CD4-positive, alpha-beta T cell treated with Interleukin-10 for 1 hour (primary cell): ENCODE measurements at places on chromosomes 16 and 17.

GRCh38 chr16:14957576-14958322 is 17.1 kb upstream of the PDXDC1 start:
- no peak for DNase-seq

GRCh38 chr16:15564604-15565339 is 78.2 kb downstream of the MARF1 start:
- DNase-seq = no peak

DNA sequence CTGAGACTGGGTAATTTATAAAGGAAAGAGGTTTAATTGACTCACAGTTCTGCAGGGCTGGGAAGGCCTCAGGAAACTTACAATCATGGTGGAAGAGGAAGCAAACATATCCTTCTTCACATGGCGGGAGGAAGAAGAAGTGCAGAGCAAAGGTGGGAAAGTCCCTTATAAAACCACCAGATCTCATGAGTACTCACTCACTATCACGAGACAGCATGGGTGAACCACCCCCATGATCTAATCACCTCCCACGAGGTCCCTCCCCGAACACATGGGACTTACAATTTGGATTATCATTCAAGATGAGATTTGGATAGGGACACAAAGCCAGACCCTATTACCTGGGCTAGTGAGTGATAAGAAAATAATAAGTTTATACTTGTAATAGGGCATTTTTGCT is 70.6 kb upstream of the HS3ST2 start:
- DNase-seq = no peak

DNA sequence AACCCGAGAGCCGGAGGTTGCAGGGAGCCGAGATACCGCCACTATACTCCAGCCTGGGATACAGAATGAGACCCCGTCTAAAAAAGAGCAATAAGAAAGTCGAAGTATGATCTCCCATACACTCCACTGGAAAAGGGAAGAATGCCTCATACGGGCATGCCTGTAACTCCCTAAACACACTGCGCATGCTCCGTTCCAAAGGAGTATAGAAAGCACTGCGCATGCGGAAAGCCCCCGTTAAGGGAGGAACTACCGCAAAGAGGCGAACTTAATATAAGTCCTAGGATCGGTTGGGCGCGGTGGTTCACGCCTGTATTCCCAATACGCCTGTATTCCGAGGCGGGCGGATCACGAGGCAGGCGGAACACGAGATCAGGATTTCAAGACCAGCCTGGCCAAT is 313.1 kb upstream of the ERCC4 start:
- DNase-seq = no peak

- peak; percentile 70 for DNase-seq
Measured at GRCh38 chr17:77666881-77667395, 291.6 kb upstream of the TNRC6C start.

DNA sequence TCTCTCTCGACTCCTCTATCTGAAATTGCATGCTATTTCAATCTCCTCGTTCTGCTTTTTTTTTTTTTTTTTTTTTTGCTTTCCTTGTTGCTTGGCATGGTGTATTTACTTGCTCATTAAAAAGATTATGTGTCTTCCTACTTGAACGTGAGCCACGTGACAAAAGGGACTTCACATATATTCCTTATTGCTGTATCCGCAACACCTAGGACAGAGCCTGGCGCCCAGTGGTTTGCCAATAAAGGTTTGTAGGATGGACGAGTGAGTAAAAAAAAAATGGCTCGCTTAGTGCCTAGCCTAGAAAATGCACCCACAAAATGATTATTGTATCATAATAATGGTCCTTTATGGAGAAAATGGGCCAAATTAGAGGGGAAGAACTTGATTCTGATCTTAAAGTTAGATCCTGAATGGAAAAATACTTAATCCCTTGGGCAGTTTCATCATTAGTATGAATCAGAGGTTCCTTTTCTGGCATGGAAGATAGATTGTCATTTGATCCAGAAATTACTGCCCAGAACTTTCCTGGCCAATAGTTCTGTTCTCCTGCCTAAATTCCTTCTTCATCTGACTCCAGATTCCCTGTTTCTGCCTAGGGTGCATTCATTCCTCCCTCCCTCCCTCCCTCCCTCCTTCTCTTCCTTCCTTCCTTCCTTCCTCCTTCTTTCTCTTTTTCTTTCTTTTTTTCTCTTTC is 13.6 kb upstream of the TMEM220 start:
- DNase-seq = no peak

DNA sequence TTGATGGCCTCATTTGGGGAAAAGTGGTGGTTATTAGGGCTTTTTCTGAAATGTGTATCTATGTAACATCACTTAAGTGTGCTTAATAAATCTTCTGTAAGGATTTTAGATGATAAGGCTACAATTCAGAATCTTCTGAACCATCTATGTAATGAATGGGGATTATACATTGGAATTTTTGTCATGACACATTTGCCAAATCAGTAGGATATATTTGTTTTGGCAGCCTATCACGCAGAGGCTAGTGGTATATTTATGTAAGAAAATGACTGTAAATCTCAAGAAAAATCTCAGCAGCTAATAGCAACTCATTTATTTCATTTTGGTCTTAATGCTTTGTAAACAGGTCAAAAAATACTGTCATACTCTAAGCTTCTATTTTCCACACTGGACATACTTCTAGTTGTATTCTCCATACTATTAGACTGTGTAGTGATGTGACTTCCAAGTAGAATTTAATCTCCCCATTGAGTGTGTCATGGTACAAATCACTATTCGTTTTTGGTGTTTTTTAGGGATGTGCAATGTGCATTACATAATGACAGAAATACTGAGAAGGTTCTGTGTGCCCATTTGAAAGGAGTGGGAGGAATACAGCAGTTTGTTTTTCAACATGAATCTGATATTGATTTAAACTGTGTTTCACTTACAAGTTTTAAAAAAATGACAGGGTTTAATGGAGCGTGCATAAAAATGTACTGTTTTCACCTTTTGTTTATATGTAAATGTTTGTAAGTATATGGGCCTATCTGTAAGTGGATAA is 29.2 kb downstream of the CLUH start:
- no peak for DNase-seq
